ENCODE measurements at places on chromosomes 1 and 21. TPM values are rescaled to one million over a fixed set of nuclear protein-coding genes. Genes with fewer than 3 reads are reported as not detected.

The WNT3A gene
- not detected for total RNA-seq

The NCF2 gene
- total RNA-seq, result 0.74 TPM

The NCDN gene
- 24.4 TPM for total RNA-seq

The MASP2 gene
- not detected for total RNA-seq

The NFASC gene
- 25.9 TPM for total RNA-seq

The OR2M3 gene
- not detected for total RNA-seq

The CYP4Z1 gene
- not detected for total RNA-seq

The PLEKHN1 gene
- 0.54 TPM for total RNA-seq

The FMO3 gene
- 1.3 TPM for total RNA-seq

The MNDA gene
- not detected for total RNA-seq

The ST6GALNAC5 gene
- 0.09 TPM for total RNA-seq

The SYPL2 gene
- total RNA-seq, result 1.7 TPM

The ITGB2 gene
- total RNA-seq, result 0.09 TPM

The HRNR gene
- total RNA-seq, result not detected

The CELF3 gene
- total RNA-seq, result not detected

The GPR157 gene
- total RNA-seq, result 2.2 TPM

The TSPAN2 gene
- 2.5 TPM for total RNA-seq

The TRIM17 gene
- 7.0 TPM for total RNA-seq

The CLIC6 gene
- 0.18 TPM for total RNA-seq

The OR2T11 gene
- not detected for total RNA-seq

The MYOG gene
- total RNA-seq, result not detected

The IQCC gene
- 0.41 TPM for total RNA-seq

The ADGRL2 gene
- 104 TPM for total RNA-seq

The SLC45A3 gene
- total RNA-seq, result 1.7 TPM

The OR2G6 gene
- not detected for total RNA-seq

The FCRLB gene
- total RNA-seq, result 3.0 TPM

The MROH7 gene
- total RNA-seq, result 0.27 TPM

The FCGR1A gene
- total RNA-seq, result not detected

The OR2T6 gene
- total RNA-seq, result not detected

The JMJD4 gene
- 26.8 TPM for total RNA-seq

The LAPTM5 gene
- total RNA-seq, result 0.18 TPM

The CRP gene
- total RNA-seq, result not detected

The SPATA17 gene
- 1.8 TPM for total RNA-seq

The TNNI3K gene
- total RNA-seq, result not detected

The AUNIP gene
- 4.8 TPM for total RNA-seq

The SH2D1B gene
- under 0.01 TPM for total RNA-seq

The SPATA46 gene
- total RNA-seq, result not detected

The FCGR3A gene
- not detected for total RNA-seq

The ANKRD34A gene
- 0.99 TPM for total RNA-seq

The C1orf115 gene
- not detected for total RNA-seq

The TSACC gene
- not detected for total RNA-seq

The CELA3A gene
- total RNA-seq, result not detected

The DYRK3 gene
- 27.7 TPM for total RNA-seq

The SLC44A3 gene
- 1.6 TPM for total RNA-seq

The LCK gene
- not detected for total RNA-seq

The RHOU gene
- 4.2 TPM for total RNA-seq

The HSD3B1 gene
- total RNA-seq, result not detected

The NADK gene
- 38.6 TPM for total RNA-seq

The OR4F29 gene
- total RNA-seq, result not detected

The ABCA4 gene
- total RNA-seq, result 0.09 TPM

All from fibroblast of the aortic adventitia (primary cell).